ENCODE measurements at places on chromosomes 6 and 20.

DNA sequence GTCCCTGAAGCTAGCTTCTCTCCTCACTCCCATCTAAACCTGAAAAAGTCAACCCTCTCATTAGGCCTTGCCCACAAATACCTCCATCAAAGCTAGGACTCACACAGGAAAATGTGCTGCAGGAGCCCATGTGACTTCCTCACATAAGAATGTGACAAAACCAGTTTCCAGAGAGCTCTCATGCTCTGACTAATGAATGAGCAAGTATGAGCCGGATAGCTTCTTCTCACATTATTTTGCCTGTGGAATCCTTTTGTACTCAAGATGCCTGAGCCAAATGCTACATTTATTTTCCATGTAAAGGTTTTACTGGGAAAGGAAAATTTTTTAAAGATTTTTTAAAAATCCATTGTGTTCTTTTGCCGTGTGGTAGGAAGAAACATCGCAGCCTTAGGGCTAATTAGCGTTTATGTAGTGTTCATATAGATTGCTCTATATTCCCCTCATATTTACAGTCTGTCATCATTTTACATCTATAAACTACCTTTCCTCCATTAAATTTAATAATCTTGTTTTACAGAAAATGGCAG is 68.6 kb upstream of the CCN6 start:
- peak; percentile 17 for DNase-seq

DNA sequence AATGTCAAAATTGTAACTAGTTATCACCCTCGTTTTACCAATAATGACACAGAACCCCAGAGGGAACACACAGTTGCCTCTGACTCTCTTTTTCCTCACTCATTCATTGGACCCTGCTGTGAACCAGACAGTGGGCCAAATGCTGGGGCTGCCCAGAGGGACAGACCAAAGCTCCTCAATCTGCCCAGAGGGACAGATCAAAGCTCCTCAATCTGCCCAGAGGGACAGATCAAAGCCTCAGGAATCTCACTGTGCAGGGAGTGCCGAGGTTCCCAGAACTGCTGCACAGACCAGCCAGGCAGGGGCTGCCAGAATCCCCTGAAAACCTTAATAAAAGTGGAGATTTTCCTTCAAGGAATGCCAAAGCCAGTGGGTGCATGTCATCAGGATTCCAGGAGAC is 179.1 kb downstream of the SOD2 start:
- no peak for DNase-seq

- peak; percentile 31 for DNase-seq
Measured at GRCh38 chr6:34181908-34182307, 36.0 kb upstream of the GRM4 start.

DNA sequence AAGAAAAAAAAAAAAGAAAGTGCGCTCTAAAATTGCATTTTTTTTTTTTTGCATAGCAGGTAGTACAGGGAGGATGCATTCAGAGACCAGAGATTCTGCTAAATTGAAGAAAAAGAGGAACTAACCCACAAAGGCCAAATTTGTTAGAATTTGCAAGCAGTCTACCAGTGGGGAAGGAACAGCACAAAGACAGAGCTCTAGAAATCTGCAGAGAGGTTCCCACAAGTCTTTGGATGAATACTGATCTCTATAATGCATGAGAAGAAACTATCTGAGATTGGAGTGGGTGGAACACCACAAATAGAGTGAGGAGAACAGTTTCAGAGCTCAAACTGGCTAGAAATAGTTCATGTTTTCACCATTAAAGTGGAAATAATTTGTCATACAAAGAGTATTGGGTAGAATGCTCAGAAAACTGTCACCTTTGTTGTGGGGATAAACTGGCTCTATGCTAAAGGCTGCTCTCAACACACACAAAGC is 79.6 kb upstream of the AHI1 start:
- peak; percentile 75 for DNase-seq

GRCh38 chr6:149830731-149831307 is 33.3 kb downstream of the LRP11 start:
- DNase-seq = no peak

DNA sequence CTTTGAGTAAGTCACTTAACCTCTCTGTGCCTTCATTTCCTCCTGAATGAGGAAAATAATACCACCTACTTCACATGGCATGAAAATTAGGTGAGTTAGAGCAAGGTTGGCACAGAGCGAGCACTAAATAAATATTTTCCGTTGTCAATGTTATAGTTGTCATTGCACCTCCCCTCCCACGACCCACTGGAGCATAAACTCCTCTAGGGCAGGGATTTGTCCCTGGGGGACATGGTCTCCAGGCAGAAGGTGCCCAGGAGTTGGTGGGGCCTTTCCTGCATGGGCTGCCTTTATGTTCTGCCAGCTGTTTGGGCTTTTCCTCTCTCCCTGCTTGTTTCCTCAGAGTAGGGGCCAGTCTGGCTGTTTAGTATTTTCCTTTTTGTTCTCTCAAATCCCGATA is 1.3 kb upstream of the ANGPT4 start:
- DNase-seq = no peak

DNA sequence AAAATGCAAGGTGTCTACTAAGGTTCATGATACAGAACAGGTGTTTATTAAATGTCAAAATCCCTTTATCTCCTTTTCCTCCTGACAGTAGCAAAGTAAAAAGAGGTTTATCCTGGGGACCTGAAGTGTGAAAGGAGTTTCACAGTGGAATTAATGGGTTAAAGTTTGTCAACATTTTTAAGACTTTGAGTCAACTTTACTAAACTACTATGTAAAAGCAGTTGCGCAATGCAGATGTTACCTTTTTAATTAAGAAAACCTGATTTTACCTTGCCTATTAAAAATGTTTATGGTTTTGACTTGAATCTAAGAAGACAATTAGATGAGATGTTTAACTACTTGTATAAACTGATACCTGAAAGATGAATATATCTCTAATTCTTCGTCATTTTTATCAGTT is 14.6 kb downstream of the PKIB start:
- DNase-seq = no peak

GRCh38 chr6:12047304-12047703 is 35.2 kb downstream of the HIVEP1 start:
- no peak for DNase-seq

GRCh38 chr20:12914804-12915203 is 94.0 kb upstream of the SPTLC3 start:
- no peak for DNase-seq

DNA sequence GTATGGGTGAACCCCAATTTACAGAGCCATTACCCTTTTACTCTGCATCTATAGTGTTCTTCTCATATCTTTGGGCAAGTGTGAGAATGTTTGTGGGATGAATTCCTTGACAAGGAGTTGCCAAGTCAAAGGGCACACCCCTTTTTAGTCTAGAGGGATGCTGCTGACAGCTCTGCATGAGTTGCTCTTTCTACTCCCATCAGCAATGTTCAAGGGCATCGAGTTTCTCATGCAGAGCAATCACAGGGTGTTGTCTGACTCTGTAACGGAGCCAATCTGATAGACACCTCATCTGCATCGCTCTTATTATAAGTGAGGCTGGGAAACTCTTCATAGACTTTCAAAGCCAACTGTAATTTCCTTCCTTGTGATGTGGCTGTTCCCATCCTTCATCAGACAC is 77.4 kb downstream of the EDN3 start:
- no peak for DNase-seq

DNA sequence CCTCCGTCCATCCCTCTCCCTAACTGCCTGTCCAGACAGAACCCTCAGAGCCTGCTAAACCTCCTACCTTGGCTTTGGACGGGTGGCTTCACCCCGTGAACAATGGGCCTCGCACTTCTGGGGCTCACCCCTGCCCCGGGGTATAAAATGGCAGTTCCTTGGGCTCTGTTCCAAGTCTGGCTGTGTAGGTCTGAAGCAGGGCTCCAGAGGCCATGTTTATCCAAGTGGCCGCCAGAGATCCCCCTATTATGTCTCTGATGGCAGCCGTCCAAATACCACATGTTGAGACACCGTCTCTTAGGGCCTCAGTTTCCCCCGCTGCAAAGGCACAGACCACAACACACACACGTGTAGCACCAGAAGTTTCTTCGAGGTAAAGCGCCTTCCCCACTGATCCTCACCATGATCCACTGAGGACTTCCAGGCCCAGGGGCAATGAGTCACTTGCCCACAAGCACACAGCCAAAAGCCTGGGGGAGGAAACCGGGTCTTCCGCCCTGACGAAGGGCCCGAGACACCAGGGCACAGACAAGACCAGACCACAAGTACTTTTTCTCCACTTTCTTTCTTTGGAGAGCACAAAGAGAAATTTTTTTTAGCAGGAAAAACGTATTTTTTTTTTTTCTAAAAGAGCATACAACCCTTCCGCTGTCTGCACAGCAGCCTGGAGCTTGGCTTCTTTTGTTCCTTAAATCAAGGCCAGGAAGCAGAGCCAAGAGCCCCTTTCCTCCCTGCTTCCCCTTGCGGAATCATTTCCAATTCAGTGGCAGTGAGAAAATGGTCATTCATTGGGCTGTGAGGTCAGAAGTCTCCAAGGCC is 11.8 kb downstream of the CPNE5 start:
- peak; percentile 94 for DNase-seq

DNA sequence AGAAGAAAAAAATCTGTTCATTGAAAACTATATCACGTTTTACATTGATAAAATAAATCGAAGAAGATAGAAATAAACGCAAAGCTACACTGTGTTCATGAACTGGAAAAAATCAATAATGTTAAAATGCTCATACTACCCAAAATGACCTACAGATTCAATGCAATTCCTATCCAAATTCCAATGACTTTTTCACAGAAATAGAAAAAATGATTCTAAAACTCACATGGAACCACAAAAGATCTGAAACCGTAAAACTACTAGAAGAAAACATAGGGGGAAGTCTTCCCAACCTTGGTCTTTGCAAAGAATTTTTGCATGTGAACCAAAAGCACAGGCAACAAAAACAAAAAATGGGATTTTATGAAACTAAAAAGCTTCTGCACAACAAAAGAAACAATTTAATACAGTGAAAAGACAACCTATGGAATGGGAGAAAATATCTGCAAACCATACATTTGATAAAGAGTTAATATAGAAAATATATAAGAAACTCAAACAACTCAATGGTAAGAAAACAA is 33.9 kb upstream of the ULBP3 start:
- DNase-seq = no peak

- DNase-seq = no peak
Measured at GRCh38 chr6:166266336-166266735, 41.9 kb downstream of the PRR18 start.

DNA sequence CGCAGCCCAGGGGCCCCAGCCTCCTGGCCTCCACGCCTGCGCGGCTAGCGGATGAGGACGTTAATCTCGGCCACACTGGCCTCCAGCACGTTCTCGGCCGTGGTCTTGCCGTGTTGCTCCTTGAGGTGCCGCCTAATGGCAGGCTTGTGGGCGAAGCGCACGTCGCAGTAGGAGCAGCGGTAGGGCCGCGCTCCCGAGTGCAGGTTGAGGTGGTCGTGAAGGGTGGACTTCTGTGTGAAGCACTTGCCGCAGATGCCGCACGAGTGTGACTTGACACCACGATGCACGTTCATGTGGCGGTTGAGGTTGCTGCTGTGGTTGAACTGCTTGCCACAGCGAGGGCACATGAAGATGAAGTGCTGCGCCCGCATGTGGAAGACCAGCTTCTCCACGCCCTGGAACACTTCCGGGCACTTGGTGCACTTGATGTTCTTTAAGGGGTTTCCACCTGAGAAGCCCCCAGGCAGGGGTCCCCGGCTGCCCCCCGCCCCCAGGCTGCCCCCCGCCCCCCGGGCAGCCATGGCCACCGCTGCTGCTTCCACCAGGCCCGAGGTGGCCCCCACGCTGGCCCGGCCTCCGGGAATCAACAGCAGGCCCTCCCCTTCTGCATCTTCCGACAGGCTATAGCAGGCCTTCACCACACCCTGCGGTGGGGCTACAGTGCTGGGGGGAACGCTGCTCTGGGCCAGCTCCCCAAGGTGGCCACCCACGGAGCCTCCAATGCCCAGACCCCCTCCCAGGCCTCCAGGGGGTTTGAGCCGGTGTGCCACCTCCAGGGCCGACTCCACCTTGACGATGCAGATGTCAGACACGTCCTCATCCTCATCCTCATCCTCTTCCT is 1.8 kb downstream of the ZBTB12 start:
- DNase-seq = peak; percentile 26

- no peak for DNase-seq
Measured at GRCh38 chr20:23532533-23532932, 35.8 kb downstream of the CST9L start.

GRCh38 chr6:108502832-108503231 is 57.9 kb upstream of the FOXO3 start:
- DNase-seq = peak; percentile 64

DNA sequence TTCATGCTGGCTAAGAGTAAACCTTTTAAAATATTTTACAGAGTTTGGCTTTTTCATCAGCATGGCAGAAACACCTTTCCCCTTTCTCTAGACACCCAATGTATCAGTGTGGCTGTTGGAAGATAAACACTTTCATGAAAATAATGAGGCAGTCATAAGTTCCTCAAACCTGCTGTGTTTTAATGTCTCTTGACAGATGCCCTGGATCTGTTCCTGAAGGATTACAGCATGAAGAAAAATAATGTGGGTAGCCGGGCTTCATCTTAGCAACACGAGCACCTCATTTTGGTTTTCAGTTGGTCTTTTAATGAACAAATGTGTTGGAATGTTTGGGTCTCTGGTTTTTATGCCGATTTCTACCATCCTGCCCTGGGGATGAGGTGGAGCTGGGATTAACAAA is 45.5 kb upstream of the UNC93A start:
- DNase-seq = no peak

DNA sequence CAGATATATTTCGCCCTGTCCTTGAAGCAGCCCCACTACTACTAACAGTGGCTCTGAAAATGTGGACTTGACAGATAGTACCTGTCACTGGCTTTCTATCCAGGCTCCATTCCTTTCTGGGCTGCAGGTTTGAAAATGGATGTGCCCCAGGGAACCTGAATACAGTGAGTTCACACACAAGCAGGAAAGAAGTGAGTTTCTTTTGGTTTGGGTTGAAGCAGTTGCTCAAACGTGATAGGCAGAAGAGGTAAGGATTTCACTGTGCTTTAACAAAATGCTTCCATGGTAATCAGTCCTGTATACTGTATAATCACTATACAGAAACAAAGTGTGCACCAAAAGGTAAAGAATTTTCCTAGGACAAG is 382.9 kb downstream of the PRKN start:
- DNase-seq = no peak

DNA sequence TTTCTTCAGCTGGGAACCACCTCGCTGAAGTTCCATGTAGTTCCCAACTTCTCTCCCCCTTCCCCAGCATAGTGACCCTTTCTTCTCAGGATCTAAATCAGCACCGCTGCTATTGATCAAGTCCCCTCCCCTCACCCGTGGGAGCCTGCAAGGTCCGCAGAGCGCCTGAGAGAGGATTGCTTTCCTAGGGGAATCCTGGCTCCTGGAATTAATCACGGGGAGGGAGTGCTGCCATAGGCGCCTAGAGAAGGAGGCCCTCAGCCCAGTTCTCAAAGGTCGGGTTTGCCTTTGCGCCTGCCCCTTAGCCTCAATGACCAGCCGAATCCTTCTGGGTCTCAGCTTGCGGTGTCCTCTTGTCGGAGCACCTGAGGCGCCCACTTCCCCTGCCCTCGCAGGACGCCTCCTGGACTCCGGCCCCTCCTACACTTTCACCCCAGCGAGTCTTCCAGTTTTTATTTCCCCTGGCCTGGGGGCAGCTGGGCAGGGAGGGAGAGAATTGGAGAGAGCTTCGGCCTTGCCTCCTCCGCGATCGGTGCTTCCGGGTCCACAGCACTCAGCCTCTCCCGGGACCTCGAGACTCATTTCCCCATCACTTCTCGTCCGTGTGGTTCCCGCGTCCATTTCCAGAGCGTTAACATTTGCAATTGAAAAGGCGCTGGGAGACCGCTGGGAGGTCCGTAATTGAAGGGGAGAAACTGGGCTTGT is 3.1 kb upstream of the NKX2-2 start:
- DNase-seq = peak; percentile 13

GRCh38 chr6:113433335-113433991 is 423.7 kb upstream of the MARCKS start:
- DNase-seq = no peak
